Dermis lymphatic vessel endothelial cell (primary cell): ENCODE measurements at places on chromosomes 2 and 18. TPM values are rescaled to one million over a fixed set of nuclear protein-coding genes. Genes with fewer than 3 reads are reported as not detected.

MOCOS gene
- total RNA-seq: 0.17 and 0.54 TPM in 2 replicates

GPR45 gene
- not detected in 2 replicates for total RNA-seq

POTEI gene
- total RNA-seq: 0.17 and 0.98 TPM in 2 replicates

KCNJ3 gene
- total RNA-seq: not detected in 2 replicates

BCL2 gene
- total RNA-seq: 0.98 and 2.1 TPM in 2 replicates

IL1B gene
- total RNA-seq: not detected in 2 replicates

TLX2 gene
- total RNA-seq: not detected in 2 replicates

ZNF385B gene
- total RNA-seq: not detected in 2 replicates

CRACDL gene
- total RNA-seq: 0.54 and 0.69 TPM in 2 replicates

TXNDC2 gene
- total RNA-seq: not detected in 2 replicates

WDSUB1 gene
- 6.8 and 9.1 TPM in 2 replicates for total RNA-seq

DUSP2 gene
- 0.43 and 1.2 TPM in 2 replicates for total RNA-seq

AGXT gene
- total RNA-seq: not detected in 2 replicates

NEUROD1 gene
- not detected in 2 replicates for total RNA-seq

MAB21L4 gene
- total RNA-seq: not detected in 2 replicates

NETO1 gene
- total RNA-seq: not detected in 2 replicates

CLEC4F gene
- 0.11 and 0.17 TPM in 2 replicates for total RNA-seq

MAL gene
- total RNA-seq: not detected in 2 replicates

SP140 gene
- total RNA-seq: 0.17 TPM in 1 of 2 replicates, not detected in the other

SH2D6 gene
- total RNA-seq: 0.11 TPM in 1 of 2 replicates, not detected in the other

OR6B2 gene
- total RNA-seq: not detected in 2 replicates

TTN gene
- 2.0 and 3.4 TPM in 2 replicates for total RNA-seq

EVA1A gene
- 17.0 and 25.4 TPM in 2 replicates for total RNA-seq

CDH20 gene
- 0.09 and 0.11 TPM in 2 replicates for total RNA-seq
